Kasumi-1 (cell line): ENCODE measurements at places on chromosomes 2 and 18.

- no peak for DNase-seq
Measured at GRCh38 chr18:36752929-36753865, 75.6 kb downstream of the TPGS2 start.

DNA sequence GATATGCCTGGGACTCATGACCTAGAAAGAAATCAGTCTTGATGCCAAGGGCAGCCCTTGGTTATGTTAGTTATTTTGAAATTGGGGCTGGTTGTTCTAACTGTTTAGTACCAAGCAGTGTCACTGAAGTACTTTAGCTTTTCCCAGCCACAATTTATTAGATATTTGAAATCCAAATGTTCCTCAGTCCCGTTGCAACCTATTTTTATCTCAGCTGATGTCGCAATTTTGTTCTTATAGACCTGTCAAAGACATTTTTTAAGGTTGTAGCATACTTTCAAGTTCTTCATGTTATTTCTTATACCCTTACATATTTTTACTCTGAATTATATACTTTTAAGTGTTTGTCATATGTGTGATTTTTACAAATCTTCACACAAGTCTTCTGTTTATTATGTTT, 100.1 kb downstream of the LRP1B start:
- no peak for DNase-seq

DNA sequence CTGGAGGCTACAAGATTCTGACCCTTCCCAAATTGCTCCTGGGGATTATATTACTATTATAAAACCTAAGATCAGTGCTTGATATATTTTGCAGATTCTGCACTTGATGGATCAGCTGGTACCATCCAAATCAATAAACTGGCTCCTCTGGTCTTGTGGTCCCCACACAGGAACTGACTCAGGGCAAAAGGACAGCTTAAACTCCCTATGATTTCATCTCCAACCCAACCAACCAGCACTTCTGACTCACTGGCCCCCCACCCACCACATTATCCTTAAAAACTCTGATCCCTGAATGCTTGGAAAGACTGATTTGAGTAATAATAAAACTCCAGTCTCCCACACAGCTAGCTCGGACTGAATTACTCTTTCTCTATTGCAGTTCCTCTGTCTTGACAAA, 82.1 kb downstream of the TMEM163 start:
- DNase-seq = no peak

- DNase-seq = no peak
Measured at GRCh38 chr2:236319036-236319435, 54.8 kb upstream of the ASB18 start.

DNA sequence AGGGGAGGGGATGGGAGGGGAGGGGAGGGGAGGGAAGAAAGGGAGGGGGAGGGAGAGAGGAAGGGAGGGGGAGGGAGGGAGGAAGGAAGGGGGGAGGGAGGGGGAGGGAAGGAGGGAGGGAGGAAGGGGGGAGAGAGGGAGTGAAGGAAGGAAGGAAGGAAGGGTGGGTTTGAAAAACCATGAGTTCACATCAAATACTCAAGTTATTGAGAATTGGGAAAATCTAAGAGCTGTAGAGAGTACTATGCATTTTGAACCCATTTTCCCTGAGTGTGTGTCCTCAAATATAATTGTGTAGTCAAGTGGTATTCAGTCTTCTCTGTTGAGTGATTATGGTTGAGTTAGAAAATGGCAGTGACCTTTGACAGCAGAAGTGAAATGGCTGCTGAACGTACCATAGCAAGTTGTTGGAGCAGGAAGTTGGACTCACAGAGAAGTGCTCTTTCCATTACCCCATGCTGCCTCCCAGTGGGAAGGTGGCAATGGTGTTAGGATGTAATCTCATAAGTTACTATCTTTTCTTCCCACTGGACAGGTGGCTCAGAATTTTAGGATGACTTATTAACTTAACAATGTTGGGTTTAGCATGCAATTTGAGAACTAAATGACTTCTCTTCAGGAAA, 214.6 kb downstream of the SETBP1 start:
- peak; percentile 52 for DNase-seq
